ENCODE measurements at places on chromosomes 3 and 15. TPM values are rescaled to one million over a fixed set of nuclear protein-coding genes. Genes with fewer than 3 reads are reported as not detected.

DNA sequence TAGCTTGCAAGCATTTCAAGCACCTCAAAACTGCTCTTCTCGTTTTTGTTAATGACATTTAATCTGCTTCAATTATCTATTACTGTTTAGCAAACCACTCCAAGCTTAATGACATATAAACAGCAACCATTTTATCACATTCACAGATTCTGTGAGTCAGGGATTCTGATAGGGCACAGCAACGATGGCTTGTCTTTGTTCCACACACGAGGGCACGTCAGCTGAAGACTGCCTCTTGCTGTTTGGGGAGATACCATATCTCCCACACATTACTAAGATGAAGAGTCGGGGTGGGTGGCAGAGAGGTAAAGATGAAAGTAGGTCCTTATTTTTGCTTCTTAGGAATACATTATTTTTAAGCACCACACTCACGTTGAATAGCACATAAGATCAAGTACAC is 19.3 kb downstream of the CPOX start:
- H3K36me3 ChIP-seq: no peaks in the 10 kb centered on the region
- H3K4me3 ChIP-seq: no peak overlapping the region
- H3K4me1 ChIP-seq: no peaks in the 10 kb centered on the region
- no peak for DNase-seq

Gene IQCF5
- total RNA-seq: not detected

DNA sequence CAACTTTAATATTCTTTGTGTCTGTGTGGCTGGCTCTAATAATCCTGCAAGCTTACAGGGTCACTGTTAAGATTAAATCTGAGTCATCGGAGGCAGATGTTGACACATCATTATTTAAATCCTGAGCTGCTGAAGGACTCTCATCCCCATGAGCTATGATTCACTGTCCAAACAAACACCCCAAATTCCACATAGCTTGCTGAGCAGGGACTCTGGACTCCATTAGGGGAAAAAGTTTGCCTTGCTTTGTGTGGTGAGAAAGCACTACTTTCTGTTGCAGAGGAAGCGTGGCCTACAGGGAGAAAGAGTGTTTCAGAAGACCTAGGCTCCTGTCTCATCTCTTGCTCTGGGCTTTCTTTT is 213.7 kb downstream of the PDCD6IP start:
- H3K27ac ChIP-seq: no peak overlapping the region
- H3K4me3 ChIP-seq: no peak overlapping the region
- H3K36me3 ChIP-seq: no peaks in the 10 kb centered on the region
- no peaks in the 10 kb centered on the region for H3K27me3 ChIP-seq

DNA sequence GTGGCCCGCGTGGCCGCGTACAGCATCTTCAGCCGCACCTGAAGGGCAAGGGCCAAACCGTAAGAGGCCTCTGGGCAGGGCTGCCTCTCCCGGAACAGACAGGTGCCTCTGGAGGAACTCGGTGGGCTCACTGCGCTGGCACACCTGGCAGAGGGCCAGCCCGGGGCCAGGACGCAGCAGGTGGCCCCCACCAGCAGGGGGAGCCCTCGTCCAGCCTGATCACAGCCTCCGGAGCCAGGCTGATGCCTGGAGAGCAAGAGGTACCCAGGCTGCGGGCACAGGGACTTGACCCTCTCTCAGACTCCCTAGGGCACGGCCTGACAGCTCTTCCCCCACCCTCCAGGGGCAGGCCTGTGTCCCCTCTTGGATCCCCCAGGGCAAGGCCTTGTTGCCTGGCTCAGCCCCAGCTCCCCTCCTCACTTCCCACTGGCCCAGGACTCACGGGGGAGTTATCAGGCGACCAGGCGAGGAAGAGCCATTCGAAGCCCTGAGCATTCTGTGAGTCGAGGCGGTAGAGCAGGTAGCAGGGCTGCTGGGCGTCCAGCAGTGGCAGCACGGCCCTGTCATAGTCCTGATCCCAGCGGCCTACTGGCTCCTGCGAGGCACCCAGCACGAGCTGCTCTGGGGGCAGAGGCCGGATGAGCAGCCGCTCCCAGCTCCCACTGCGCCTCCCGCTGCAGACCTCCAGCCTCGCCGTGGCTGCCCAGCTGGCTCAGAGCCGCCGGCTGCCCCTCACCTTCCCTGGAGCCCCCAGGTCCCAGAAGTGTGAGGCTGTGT is 6.2 kb upstream of the TLR9 start:
- peaks cover 6% of the 10 kb centered on the region for H3K4me1 ChIP-seq
- DNase-seq: peak; percentile 72
- H3K4me3 ChIP-seq: no peak overlapping the region
- no peak overlapping the region for H3K27ac ChIP-seq

Gene CNTN3
- 4.4 TPM for total RNA-seq

- peak; percentile 26 for DNase-seq
- no peaks in the 10 kb centered on the region for H3K36me3 ChIP-seq
- H3K27me3 ChIP-seq: no peaks in the 10 kb centered on the region
- H3K27ac ChIP-seq: no peak overlapping the region
- no peaks in the 10 kb centered on the region for H3K4me1 ChIP-seq
These were observed 20.4 kb upstream of the SATB1 start for GRCh38 chr3:18445401-18446148.

DNA sequence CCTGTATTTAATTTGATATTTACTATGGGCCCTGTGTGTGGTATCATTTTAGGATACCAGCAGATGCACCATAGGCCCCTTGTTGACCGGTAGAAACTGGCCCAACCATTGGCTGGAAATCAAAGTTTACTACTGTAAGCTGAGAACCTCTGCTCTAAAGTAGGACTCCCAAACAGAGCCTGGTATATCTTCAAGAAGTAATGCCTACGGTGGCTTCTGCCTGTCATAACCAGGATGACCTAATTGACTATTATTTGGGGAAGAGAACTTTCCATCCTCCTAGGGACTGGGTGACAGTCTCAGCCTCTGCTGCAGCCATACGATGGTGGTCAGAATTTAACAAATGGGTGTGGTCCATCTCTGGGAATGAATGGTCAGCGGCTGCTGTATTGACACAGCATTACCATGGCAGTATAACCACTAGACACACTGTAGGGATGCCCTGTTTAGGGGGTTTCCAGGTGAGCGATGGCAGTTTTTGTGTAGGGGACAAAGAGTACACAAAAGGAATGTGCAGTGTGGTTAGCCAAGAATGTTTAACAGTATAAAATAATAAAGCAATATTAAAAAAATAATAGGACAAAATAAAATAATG is 37.3 kb downstream of the RARB start:
- no peaks in the 10 kb centered on the region for H3K36me3 ChIP-seq
- H3K27me3 ChIP-seq: no peaks in the 10 kb centered on the region
- no peak for DNase-seq
- no peak overlapping the region for H3K4me3 ChIP-seq
- peaks cover 44% of the 10 kb centered on the region for H3K4me1 ChIP-seq

GRCh38 chr3:24505691-24506550 is 11.3 kb upstream of the THRB start:
- no peak for DNase-seq
- no peak overlapping the region for H3K4me3 ChIP-seq
- no peaks in the 10 kb centered on the region for H3K27me3 ChIP-seq

DNA sequence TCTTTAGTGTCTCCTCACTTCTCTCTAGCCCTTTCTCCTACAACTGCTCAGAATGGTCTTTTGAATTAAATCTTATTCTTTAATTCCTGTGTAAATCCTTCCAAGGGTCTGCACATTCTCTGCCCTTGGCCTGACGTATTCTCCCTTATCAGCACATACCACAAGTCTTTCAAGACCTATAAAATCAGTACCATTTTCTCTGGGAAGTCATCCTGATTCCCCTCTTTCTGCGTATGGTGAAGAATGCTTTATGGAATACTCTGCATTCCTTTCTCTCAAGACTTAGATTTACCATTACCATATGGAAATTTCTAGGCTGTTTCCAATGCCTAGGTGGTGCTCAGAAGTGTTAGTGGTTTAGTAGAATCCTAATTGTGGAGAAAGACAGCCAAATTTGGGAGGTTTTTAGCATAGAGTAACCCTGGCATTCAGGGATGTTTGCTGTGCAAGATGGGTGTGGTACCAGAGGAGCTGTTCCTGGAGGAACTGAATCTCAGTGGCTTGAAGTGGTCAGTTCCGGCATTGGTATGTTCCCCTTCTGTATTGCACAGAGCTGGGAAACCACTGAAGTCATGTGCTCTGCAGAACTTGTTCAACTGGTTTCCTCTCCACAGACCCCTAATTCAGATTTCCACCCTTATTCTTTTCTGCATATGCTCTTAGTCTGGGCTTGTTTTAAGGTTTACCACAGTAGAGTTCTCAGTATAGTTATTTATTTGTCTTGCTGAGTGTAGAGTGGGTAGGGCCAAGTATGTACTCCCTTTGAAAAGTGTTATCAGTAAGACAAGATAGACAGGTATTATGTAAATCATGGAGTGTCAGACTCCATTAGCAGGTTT is 24.5 kb downstream of the IQGAP1 start:
- no peak overlapping the region for H3K4me3 ChIP-seq
- peaks cover 53% of the 10 kb centered on the region for H3K4me1 ChIP-seq
- peak; percentile 81 for DNase-seq
- H3K27ac ChIP-seq: peak overlapping the region; percentile 77
- H3K27me3 ChIP-seq: no peaks in the 10 kb centered on the region
- no peaks in the 10 kb centered on the region for H3K36me3 ChIP-seq

DNA sequence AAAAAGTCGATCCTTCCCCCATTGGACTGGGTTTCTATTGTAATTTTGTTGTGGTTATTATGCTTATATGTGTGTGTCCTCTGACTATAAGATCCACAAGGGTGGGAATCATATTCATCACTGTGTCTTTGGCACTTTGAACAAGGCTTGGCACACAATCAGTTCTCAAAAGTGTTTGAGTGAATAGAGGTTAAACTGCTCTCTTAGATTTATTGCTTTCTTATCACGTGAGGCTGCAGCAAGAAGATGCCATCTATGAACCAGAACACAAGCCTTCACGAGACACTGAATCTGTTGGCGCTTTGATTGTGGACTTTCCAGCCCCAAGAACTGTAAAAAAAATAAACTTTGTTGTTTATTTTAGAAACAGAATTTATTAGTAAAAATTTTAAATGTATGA is 295.0 kb upstream of the MDFIC2 start:
- H3K36me3 ChIP-seq: no peaks in the 10 kb centered on the region
- no peak overlapping the region for H3K27ac ChIP-seq
- DNase-seq: no peak
- H3K4me1 ChIP-seq: peaks cover 5% of the 10 kb centered on the region
- H3K27me3 ChIP-seq: no peaks in the 10 kb centered on the region

- H3K27me3 ChIP-seq: no peaks in the 10 kb centered on the region
- no peak for DNase-seq
- no peaks in the 10 kb centered on the region for H3K4me1 ChIP-seq
- no peak overlapping the region for H3K27ac ChIP-seq
- no peak overlapping the region for H3K4me3 ChIP-seq
These were observed 329.2 kb downstream of the ARRDC4 start for GRCh38 chr15:98289747-98290146.

DNA sequence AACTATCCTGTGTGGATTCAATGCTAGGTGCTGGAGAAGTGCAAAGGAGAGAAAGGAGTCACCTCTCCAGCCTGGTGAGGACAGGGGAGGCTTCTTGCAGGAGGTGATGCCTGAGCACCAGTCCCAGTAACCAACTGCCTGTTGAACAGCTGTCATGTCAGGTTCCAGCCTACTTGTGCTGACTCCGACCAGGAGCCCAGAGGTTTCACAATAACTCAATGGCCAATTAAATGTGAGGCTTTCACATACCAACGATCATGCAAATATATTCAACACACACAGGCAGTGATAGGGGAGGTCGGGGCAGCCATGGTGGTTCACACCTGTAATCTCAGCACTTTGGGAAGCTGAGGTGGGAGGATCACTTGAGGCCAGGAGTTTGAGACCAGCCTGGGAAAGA is 7.7 kb downstream of the SORD start:
- H3K4me3 ChIP-seq: no peak overlapping the region
- peaks cover 52% of the 10 kb centered on the region for H3K4me1 ChIP-seq
- peak; percentile 26 for DNase-seq
- H3K27me3 ChIP-seq: no peaks in the 10 kb centered on the region

DNA sequence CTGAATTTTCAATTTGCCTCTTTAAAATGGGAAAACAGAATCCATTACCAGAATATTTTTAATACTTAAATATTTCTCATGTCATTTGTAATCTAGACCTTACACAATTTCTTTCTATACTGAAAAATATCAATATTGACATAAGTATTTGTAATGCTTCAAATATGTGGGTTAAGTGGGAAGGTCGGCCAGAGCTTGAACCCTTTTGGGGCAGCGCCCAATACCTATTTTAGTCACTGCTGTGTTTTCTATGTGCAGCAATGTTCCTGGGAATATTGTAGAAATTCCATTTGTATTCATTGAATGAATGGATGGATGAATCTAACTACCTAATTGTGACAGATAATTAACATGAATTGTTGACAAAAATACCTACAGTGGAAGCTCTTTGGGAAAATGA is 459.7 kb upstream of the ZNF717 start:
- no peaks in the 10 kb centered on the region for H3K4me1 ChIP-seq
- H3K27ac ChIP-seq: no peak overlapping the region
- no peak for DNase-seq

DNA sequence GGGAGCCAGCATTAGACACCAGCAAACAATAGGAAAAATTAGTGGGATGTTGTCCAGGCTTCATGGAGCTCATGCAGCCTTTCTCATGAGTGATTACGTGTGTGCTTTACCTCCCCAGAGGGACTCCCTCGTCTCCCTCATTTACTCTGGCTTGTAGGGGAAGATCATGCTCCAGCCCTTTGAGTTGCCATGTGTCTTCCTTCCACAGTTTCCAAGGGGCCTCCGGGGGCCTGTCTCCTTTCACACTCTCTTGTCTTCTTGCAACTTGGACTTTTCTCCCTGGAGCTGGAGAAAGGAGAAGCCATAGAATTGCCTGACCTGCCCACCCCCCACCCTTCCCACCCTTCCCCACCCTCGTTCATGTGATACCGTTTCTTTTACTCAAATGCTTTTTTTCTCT is 98.7 kb downstream of the FAM43A start:
- no peaks in the 10 kb centered on the region for H3K27me3 ChIP-seq
- H3K4me1 ChIP-seq: peaks cover 30% of the 10 kb centered on the region
- H3K36me3 ChIP-seq: no peaks in the 10 kb centered on the region
- DNase-seq: no peak
- H3K4me3 ChIP-seq: no peak overlapping the region
- H3K27ac ChIP-seq: no peak overlapping the region

- no peak overlapping the region for H3K4me3 ChIP-seq
- H3K27ac ChIP-seq: no peak overlapping the region
- no peaks in the 10 kb centered on the region for H3K27me3 ChIP-seq
- peaks cover 5% of the 10 kb centered on the region for H3K4me1 ChIP-seq
These were observed 140.5 kb upstream of the TPM1 start for GRCh38 chr15:62901909-62902546.

Gene FBLN2
- total RNA-seq: 84.3 TPM
